ENCODE measurements at places on chromosomes 4 and X.

- no peak for DNase-seq
These were observed 6.1 kb upstream of the BDH2 start for GRCh38 chr4:103105558-103106356.

DNA sequence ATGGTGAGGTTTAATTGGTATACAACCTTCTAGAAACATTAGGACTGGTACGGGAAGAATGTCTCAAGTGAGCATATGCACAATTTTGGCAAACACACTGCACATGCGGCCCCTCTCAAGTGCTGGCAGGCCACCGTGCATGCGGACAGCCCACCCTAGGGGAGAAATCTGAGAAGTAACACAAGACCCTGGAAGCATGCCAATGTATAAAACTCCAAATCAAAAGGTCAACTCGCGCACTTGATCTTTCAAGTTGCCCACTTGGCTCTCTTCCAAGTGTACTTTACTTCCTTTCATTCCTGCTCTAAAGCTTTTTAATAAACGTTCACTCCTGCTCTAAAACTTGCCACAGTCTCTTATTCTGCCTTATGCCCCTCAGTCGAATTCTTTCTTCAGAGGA lies 488.3 kb downstream of the CFAP47 start:
- DNase-seq: no peak

DNA sequence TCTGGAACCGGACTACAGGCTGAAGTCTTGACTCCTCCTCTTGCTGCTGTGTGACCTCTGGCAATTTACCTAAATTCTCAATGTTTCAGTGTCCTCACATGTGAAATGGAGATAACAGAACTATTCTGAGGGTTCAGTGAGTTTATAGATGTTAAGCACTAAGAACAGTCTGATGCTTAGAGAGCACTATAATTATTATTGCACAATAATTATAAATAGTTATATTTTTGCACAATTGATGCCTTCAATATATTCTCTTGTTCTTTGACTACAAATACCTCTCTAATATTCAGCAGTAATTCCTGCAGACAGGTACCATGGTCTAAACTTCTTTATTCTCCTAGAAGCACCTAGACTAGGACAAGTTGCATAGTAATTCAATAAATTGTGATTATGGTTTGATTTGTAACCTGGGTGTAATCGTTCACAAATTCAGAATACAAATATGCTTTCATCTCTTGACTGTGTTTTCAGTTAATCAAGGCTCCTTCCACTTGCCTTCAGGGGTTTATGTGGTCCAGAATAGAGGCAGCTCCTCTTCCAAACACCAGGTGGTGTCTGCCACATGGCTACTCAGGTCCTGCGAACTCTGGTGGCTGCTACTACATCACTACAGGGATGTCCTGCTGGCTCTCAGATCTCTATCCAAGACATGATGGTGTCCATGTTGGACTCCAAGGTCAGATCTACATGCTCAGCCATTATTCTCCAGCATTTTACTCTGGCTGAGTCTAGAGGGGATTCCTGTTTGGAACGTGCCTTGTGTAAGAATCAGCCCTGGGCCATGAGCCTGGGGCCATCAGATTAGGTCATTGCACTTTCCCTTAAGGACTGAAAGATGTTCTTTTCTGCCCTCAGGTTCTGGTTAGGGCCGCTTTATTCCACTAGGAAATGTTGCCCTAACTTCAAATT lies 103.4 kb downstream of the QRFPR start:
- DNase-seq: peak; percentile 10

DNA sequence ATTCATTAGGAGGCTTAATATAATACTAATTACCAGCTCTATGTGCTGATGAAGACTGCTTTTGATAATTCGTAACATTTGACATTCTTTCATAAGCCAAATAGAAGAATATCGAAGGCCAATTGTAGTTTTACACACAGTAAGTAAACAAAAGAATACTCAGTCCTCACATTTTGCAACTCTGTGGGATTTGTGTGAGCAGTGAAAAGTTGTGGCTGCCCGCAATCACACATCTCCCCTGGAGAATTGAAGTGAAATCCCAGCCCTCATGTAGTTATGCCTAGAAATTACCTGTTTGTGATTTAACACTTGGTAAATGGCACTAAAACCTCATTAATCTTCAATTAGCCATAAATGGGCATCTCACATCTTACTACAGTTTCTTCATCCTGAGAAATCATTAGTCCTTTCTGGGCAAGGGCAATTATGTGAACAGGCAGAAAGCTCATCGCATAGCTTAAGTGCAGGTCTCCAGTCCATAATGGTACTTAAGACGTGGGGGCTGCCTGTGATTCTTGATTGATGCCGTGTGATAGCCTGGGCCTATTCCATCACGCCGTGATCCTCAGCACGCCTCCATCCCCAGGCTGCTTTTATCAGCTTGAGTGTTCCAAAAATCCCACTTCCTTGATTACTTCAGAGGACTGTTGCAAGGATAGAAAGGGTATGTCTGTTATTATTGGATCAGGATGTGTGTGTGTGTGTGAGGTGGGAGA lies 97.9 kb upstream of the METTL14 start:
- DNase-seq: no peak

- no peak for DNase-seq
These were observed 1.5 kb downstream of the SASH3 start for GRCh38 chrX:129781134-129781672.

GRCh38 chr4:182975806-182976205 lies 58.6 kb upstream of the DCTD start:
- peak; percentile 8 for DNase-seq

DNA sequence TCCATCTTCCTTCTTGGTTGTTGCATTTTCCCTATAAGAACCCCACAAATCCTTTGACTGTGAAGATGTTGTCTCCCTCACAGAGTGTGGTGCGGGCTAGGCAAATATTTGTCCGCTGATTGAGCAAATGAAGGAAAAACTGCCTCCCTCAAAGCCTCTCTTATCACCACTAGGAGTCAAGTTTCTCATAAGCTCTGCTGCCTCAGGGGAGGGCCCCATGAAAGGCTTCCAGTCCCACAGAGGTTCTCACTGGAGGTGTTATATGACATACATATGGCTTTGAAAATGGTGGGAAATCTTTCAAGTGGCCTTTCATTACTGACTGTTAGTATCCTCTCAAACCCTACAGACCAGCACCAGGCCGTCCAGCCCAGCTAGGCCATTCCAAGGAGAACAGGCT lies 9.3 kb downstream of the VGLL1 start:
- no peak for DNase-seq

- DNase-seq: no peak
These were observed 783.5 kb downstream of the PCDH18 start for GRCh38 chr4:136748773-136749172.

DNA sequence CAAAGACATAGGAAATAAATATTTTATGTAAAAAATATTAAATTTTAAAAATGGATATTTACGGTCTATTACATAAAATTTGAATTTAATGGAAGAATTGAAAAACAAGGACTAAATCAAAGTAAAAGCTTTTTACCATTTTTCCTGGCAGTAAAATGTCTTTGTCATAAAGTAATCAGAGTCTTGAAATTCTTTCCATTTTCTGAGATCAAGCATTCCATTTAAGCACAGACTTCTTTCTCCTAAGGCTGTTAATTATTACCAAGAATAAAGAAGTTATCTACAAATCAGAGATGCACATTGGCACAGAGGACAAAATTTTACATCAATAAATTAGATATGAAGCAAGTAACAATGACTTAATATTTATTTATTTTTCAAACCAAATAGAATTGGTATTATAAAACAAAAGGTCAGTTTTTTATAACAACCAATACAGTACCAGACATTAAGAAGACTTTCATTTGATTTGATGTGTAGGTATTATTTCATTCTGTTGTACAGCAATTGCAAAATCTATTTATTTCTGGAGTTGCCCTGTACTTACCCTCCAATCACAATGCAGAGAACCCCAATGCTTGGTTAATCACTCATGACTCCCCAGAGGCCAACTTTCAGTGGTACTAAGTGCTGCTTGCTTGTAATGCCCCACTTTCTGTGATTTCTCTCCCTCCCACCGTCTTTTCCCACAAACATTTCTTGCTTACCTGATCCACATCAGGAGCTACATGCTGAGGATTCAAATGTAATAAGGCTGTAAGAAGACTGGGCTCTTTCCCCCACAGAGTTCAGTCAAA lies 254.6 kb downstream of the GASK1B start:
- DNase-seq: no peak

- DNase-seq: no peak
These were observed 59.4 kb downstream of the REPS2 start for GRCh38 chrX:17005712-17006368.

- peak; percentile 72 for DNase-seq
These were observed 461 bp downstream of the FBXW7 start for GRCh38 chr4:152535360-152535902.

- DNase-seq: no peak
These were observed 189.7 kb downstream of the TSPAN5 start for GRCh38 chr4:98468709-98469108.

DNA sequence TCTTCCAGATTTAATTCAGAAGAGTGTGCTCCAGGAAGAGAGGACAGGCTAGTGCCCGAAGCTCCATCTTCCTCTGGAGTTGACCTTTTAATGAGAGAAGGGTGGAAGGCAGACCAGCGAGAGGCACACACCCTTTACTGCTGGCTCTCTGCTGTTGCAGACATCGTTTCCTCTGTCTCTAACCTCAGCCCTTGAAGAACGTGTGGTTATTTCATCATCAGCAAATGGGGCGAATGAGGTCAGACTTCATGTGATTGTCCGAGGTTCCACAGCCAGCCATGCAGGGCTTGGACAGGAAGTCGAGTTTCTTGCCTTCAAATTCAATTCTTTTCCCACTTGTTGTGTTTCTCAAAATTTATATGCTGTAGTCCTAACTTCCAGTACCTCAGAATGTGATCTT lies 155.2 kb upstream of the MSX1 start:
- no peak for DNase-seq

DNA sequence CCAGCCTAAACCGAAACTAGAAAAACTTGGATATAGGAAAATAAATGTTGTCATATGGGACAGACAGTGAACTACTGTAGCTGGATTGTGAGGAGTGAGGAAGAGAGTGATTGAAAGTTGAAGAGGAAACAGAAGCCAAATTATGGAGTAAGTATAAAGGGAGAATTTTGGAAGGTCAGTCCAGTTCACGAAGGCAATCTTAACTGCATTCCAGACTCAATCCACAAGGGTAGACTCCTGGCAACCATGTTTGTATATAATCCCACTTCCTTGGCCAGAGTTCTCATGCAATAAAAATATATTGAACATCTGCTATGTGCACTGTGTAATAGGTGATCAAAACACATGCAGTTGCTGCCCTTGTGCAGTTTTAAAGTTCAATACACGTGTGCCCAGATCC lies 58.6 kb upstream of the CAMK2D start:
- no peak for DNase-seq

DNA sequence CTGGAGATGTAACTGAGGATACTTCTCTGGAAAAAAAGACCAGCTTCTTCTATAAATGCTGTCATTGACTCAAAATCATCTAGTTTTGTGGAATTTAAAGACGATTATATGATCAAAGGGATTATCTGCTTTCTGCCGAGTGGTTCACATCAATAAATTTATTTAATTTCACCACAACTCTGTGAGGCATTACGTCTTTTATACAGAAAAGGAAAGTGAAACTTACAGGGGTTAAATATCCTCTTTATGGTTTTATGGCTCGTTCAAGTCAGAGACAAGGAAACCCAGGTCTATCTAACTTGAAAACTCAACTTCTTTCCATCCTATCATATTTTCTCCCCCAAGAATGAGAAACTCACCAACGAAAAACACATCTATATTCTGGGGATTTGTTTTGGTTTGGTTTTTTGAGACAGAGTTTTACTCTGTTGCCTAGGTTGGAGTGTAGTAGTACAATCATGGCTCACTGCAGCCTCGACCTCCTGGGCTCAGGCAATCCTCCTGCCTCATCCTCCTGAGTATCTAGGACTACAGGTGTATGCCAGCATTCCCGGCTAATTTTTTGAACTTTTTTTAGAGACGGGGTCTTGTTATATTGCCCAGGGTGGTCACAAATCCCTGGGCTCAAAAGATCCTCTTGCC lies 377.9 kb upstream of the EMCN start:
- no peak for DNase-seq

DNA sequence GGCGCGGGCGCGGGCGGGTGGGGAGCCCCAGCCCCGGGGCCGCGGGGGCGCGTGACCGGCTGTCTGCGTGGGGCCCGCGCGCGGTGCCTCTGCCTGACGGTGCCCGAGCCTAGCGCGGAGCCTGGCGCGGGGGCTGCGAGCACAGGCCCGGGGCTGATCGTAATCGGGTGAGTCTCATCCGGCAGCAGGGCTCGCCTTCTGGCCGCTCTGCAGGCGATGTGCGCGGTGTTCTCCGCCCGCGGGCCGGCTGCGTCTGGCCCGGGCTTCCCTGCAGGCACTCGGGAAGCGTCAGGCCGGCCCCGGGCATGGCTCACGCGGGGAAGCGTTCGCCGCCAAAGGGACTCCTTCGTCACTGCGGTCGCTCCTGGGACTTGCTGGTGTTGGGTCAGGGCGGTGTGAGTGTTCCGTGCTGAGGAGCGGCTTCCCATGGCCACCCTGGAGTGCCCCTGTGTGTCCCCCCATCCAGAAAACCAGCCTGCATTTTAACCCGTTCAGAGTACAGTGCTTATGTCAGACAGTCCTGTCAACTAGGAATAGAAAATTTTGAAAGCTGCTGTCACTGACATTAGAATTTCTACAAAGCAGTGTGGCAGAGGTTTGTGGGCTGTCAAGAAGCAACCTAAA lies 40.6 kb downstream of the FAM149A start:
- peak; percentile 13 for DNase-seq

DNA sequence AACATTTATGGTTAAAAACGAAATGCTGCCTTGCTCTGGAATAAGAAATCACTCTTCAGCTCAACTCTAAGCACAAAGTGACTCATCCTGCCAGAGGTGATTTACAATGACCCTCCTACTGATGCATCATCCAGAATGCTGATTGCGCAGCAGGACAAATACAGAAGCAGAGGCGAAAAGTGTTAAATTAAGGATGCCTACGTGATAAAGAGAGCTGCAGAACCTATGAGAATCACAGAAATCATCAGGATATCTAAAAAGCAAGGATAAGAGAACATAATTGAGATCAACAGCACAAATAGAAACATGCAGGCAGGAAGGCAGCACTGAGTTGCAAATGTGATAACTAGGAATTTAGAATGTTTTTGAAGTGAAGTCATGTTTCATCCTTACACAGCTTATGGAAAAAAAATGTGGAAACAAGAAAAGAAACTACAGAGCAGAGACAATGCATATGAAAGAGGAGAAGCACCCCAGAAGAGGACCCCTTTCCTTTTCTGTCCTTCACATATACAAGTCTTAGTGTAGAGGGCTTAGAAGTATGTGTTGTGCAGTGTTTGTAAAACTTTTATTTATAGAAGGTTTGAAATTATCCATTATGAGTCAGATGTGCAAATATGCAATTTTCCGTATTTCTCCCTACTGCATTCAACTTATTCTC lies 188.4 kb downstream of the SLC7A11 start:
- no peak for DNase-seq

- no peak for DNase-seq
These were observed 28.4 kb downstream of the PIR start for GRCh38 chrX:15464704-15465103.

GRCh38 chr4:6334203-6334887 lies 64.7 kb downstream of the WFS1 start:
- no peak for DNase-seq

- DNase-seq: no peak
These were observed 449.4 kb upstream of the HTR2C start for GRCh38 chrX:114134465-114134864.

All from erythroblast (primary cell).